Activated CD4-positive, alpha-beta T cell treated with anti-CD3 and anti-CD28 coated beads, Interleukin-2, amount 50 U/mL, for 1 hour (primary cell): ENCODE measurements at places on chromosomes 2 and 18.

DNA sequence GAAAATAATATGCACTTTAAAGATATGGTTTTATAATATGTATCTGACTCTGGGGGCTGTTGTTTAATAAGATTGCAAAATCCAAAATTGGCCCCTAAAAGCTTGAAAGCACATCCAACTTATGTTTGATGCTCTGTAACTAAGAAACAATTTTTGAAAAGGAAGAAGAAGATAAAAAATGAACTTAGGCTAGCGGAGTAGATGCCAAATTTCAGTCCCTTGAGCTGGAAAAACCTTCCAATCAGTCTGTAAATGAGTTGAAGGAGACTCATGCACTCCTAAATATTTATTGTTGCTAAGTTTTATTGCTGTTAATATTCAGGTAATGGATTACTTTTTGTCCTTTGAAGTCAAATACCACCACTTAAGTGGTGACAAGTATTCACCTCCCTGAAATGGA lies 465.0 kb downstream of the ZEB2 start:
- no peak for DNase-seq

GRCh38 chr18:35076135-35076924 lies 35.1 kb downstream of the MAPRE2 start:
- no peak for DNase-seq

GRCh38 chr2:2919574-2920365 lies 457.8 kb downstream of the EIPR1 start:
- no peak for DNase-seq

DNA sequence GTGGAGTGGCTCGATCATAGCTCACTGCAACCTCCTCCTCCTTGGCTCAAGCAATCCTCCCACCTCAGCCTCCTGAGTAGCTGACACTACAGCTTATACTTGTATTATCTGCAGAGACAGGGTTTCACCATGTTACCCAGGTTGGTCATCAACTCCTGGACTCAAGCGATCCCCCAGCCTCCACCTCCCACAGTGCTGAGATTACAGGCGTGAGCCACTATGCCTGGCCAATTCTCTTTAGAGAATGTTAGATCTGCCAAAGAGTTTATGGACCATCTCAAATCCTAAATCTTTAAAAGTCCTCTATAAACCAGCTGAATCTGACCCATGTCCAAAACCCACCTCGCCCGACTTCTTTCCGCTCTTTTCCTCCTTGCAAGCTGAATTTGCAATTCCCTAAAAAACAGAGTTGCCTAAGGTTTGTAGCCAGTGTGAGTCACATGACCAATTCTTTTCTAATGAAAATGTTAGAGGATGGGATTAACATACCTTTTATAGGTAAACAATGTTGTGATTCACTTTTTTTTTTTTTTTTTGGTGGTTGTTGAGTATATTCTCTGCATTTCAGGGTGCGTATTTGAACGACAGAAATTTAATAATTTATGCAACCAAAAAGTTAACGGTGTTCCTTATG lies 2.4 kb upstream of the PMAIP1 start:
- no peak for DNase-seq

DNA sequence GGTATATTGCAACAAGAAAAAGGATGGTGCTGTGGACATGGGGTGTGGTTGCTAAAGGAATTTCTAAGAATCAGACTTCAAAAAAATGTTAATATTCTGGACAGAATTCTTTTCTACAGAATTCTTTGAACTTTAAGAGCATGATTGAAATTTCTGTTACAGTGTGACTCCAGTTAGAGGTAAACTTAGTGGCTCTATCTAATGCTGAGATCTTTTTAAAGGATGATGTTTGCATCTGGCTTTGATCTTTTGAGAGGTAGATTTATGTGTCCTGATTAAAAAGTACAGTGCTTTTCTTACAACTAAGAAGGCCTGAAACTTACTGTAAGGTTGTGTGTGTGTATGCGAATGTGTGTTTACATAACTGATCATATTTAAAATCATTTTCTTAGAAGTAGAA lies 25.4 kb downstream of the NCK2 start:
- no peak for DNase-seq

GRCh38 chr18:48732767-48733424 lies 194.1 kb downstream of the CTIF start:
- DNase-seq, result no peak

DNA sequence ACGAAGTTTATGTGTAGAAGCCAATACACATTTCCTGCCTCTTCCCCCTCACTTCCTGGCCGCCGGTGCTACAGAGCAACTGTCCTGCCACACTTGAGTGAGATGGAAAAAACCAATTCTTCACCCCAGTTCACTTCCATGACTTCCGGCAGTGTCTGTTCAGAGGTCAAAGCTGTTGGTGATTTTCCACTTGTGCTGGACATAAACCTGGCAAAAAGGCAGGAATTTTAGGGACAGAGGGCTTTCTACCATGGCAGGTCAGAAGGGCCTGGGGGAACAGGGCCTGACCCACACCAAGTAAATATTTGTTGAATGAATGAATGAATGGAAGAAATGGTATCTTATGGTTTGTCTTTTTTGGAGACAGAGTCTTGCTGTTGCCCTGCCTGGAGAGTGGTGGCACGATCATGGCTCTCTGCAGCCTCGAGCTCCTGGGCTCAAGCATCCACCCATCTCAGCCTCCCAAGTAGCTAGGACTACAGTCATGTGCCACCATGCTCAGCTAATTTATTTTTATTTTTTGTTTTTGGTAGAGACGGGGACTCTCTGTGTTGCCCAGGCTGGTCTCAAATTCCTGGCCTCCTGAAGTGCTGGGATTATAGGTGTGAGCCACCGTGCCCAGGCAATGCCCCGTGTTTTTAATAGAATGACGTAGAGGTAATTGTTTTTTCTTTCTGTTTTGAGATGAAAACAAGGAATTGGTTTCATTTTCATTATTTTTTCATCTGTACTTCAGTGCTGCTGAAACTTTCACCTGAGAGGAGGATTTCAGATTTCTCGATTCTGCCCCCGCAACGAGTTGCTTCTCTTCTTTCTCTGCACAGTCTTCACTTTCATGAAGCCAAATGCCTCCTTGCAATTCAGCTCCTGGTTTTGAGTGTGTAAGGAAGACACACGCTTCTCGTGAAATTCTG lies 48.0 kb upstream of the LPIN2 start:
- DNase-seq, result peak; percentile 37

DNA sequence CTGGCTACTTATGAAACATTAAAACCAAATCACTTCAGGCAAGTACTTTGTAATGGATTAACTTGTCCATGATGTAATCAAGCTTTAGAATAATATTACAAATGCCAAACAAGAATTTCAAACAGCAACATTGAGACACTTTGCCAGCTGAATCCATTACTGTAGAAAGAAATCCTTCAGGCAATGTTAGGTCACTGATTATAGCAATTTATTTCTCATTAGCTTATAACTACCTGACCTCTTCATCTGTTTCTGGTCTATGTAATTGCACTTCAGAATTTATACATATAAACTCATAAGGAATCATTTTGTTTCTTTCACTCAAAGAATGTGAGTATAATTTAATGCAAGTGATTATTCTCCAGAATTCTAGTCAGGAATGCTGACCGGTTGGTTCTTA lies 692.6 kb upstream of the TMEFF2 start:
- no peak for DNase-seq

- no peak for DNase-seq
These were observed 26.0 kb upstream of the C1QL2 start for GRCh38 chr2:119184512-119184911.

DNA sequence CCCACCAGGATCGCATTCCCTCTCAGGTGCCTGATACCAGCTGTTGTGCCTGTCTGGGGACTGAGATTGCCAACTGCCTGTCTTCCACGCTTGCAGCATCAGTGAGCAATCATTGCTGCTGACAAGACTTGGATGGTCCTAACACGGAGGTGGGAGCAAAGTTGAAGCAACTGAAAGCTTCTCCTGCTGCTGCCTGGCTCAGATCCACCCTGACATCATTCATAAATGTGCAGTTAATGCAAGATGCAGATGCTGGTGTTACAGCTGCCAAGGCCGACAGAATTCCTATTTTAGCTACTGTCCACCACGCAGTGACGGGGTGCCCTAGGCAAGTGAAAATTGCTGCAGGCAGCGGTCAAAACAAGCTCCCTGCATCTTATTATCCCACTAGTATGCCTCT lies 131.4 kb downstream of the VWC2L start:
- DNase-seq, result no peak

DNA sequence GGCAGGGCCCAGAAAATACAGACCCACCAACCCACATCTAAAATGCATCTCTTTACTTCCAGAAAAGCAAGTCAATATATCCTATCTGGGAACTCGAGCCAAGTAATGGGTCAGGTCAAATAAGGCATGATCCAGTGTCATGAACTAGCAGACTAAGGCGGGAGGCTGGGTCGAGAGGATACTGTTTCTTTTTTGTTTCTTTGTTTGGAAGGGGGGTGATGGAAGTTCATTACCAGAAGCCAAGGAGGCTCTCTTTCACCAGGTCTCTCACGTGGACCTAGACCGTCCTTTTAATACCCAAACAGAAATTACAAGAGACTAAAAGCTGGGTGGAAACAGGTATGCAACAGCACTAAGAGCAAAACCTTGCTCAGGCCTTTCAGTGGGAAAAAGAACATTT lies 108.3 kb downstream of the HDAC4 start:
- DNase-seq, result no peak
